HCT116 (cell line): ENCODE measurements at places on chromosomes 1 and 21.

- DNase-seq: no peak
- H3K27ac ChIP-seq: no peak overlapping the region
- no peak overlapping the region for H3K4me3 ChIP-seq
- H3K4me1 ChIP-seq: peaks cover 41% of the 10 kb centered on the region
- H3K36me3 ChIP-seq: no peaks in the 10 kb centered on the region
- H3K27me3 ChIP-seq: no peaks in the 10 kb centered on the region
These were observed 46.6 kb upstream of the LYST start for GRCh38 chr1:235913311-235913710.

GRCh38 chr1:96034006-96034405 lies 687.6 kb upstream of the PTBP2 start:
- H3K27me3 ChIP-seq: no peaks in the 10 kb centered on the region
- no peaks in the 10 kb centered on the region for H3K4me1 ChIP-seq
- DNase-seq: no peak
- H3K36me3 ChIP-seq: no peaks in the 10 kb centered on the region
- H3K27ac ChIP-seq: no peak overlapping the region

DNA sequence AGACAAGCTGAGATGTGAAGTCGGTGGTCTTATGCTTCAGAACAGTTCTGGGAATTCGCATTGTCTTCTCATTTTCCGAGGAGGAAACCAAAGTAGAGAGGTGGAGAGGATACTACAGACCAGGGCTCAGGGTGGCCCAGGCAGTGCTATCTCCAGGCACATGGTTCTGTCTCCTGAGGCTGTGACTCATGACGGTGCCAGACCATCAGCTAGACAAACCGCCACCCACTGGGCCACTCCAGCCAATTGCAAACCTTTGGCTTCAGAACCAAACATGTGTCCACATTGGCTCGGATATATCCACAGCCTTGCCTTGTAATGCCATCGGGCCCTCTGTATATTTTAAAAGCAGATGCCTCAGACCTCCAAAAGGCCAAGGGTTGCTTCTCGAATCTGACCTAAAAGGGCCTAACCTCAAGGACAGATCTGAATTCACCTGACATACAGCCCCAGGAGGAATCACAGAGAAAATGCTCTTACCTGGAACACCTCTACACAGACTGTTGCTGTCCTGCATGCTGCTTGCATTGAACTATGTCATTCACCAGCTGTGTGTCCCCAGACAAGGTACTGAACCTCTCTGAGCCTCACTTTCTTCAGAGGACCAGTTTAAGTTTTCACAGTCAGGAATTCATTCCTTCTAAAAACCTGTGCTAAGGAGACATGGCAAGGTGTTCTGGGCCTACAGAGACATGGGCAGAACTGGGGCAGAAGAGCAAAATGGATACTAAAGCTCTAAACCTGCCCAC lies 224.9 kb upstream of the JUN start:
- no peak for DNase-seq
- no peak overlapping the region for H3K27ac ChIP-seq
- H3K4me3 ChIP-seq: no peak overlapping the region
- no peaks in the 10 kb centered on the region for H3K4me1 ChIP-seq
- no peaks in the 10 kb centered on the region for H3K27me3 ChIP-seq

DNA sequence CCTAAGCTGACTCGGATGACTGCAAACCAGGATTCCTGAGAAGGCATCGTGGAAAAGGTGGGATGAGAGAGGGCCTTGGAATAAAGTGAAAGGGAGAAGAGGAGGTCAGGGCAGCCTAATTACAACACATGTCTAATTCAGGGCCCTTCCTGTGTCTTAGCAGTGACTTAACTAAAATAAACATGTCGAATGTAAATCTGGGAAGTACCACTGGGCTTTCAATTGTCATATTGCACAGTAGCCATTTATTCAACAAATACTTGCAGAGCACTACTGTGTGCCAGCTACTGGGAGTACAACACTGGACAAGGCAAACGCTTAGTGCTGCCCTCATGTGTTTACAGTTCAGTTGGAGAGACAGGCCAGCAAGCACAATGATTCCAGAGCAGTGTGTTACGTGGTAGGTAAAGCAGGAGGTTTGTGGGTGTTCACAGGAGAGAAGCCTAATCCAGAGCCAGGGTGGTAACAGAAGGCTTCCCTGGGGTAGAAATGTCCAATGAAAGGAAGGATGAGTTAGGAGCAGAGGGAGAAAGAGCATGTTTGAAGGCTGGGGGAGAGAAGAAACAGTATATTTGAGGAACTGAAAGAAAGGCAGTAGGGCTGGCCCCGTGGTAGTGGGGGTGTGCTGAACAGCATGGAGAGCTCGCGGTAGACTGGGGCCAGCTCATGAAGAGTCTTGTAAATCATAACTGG lies 38.0 kb upstream of the RASAL2 start:
- peaks cover 12% of the 10 kb centered on the region for H3K4me1 ChIP-seq
- no peaks in the 10 kb centered on the region for H3K36me3 ChIP-seq
- H3K27ac ChIP-seq: no peak overlapping the region; the same call in 1 of the 2 replicates
- H3K4me3 ChIP-seq: no peak overlapping the region
- H3K27me3 ChIP-seq: no peaks in the 10 kb centered on the region
- DNase-seq: peak; percentile 37

- no peaks in the 10 kb centered on the region for H3K27me3 ChIP-seq
- H3K36me3 ChIP-seq: no peaks in the 10 kb centered on the region
- no peak overlapping the region for H3K27ac ChIP-seq
- DNase-seq: no peak
- no peak overlapping the region for H3K4me3 ChIP-seq
- no peaks in the 10 kb centered on the region for H3K4me1 ChIP-seq
These were observed 2.6 kb upstream of the SPTA1 start for GRCh38 chr1:158689110-158689509.

GRCh38 chr1:203681739-203682138 lies 55.1 kb downstream of the ATP2B4 start:
- 0 out of 2 replicates have a peak, but pooled peaks cover 2% of the 10 kb centered on the region for H3K36me3 ChIP-seq
- H3K4me3 ChIP-seq: no peak overlapping the region
- H3K4me1 ChIP-seq: peaks cover 19% of the 10 kb centered on the region
- no peak for DNase-seq

DNA sequence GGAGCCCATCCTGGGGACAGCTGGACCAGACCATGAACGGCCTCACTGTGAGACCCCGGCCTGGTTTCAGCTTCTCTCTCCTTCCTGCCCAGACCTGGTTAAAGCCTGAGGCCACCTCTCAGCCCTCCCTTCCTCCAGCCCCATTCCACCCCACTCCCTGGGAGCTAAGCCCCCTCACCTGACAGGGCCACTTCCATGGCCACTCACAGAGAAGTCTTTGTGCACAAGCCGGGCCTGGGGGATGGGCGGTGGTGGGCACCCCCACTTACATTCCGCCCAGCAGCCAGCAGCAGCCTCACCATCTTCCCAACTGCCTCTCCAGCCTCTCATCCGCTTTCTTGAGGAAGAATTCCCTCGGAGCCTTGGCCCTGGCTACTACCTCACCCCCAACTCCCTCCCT lies 40.4 kb downstream of the RHBG start:
- no peak overlapping the region for H3K27ac ChIP-seq
- no peak overlapping the region for H3K4me3 ChIP-seq
- no peaks in the 10 kb centered on the region for H3K27me3 ChIP-seq
